ENCODE measurements at places on chromosomes 13 and 19.

DNA sequence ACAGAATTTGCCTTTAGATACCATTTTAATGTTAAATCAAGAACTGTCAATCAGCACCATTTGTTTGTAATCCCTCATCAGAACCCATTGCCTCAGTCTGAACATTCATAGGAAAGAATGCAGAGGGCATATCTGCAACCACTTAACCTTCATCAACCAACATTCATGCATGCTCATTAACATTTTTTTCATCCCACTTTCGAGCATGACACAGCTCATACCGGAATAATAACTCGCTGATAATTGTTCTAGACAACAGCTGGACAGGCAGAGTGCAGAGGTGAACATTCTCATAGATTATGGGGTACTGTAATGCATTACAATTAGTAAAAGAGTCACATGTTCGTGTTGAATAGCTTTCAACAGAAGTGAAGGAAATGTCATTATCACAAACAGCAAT lies 216.8 kb downstream of the DIAPH3 start:
- DNase-seq: no peak

DNA sequence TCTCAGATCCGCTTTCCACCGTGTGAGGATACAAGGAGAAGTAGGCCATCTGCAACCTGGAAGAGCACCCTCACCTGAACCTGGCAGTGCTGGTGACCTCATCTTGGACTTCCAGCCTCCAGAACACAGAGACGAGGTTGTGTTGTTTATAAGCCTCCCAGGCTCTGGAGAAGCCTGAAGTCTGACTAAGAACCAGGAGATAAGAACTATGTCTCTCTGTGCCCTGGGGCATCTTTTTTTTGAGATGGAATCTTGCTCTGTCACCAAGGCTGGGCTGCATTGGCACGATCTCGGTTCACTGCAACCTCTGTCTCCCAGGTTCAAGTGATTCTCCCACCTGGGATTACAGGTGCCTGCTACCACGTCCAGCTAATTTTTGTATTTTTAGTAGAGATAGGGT lies 14.5 kb downstream of the FCGBP start:
- no peak for DNase-seq

- no peak for DNase-seq
These were observed 251.2 kb upstream of the SPRY2 start for GRCh38 chr13:80591976-80592740.

- no peak for DNase-seq
These were observed 4.0 kb downstream of the SMAD9 start for GRCh38 chr13:36915896-36916640.

DNA sequence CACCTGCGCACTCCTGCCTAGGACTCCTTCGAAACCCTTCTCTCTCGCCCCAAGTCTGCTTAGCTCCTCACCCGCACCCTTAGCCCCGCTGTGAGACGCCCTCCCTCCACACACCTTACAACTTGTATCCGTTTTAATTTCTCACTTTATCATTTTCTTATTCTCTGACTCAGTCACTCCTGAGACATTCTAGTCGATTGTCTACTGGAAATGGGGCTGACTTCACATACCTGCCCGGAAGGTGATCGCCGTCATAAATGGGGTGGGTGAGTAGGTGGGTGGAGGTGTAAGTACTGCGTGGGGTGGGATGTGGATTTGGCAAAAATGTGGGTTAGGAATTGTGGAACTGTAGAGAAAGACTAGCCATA lies 714 bp downstream of the NDFIP2 start:
- DNase-seq: peak; percentile 60

GRCh38 chr13:98157188-98157587 lies 14.3 kb downstream of the FARP1 start:
- no peak for DNase-seq

DNA sequence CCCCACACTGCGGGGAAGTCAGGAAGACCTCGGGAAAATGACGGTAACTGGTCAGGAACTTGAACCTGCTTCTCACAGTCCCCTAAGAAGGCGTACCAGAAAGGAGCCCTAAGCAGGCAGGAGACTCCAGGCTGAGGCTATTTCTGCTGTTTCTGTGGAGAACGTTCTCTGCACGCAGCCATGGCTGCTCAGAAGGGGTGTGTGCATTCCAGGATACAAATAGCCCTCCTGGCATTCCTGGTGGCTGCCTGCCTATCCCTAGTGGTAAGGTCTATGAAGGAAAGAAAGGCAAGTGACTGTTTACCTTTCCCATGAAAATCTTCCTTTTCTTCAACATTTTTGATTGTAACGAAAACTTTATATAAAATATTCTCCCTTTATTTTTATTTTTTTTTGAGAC lies 2.5 kb downstream of the SGCG start:
- no peak for DNase-seq

GRCh38 chr19:9645472-9645871 lies 24.4 kb upstream of the ZNF561 start:
- DNase-seq: no peak

- no peak for DNase-seq
These were observed 254.9 kb upstream of the KLF12 start for GRCh38 chr13:74389056-74389455.

- DNase-seq: no peak
These were observed 31.9 kb downstream of the HTR2A start for GRCh38 chr13:46864941-46865340.

DNA sequence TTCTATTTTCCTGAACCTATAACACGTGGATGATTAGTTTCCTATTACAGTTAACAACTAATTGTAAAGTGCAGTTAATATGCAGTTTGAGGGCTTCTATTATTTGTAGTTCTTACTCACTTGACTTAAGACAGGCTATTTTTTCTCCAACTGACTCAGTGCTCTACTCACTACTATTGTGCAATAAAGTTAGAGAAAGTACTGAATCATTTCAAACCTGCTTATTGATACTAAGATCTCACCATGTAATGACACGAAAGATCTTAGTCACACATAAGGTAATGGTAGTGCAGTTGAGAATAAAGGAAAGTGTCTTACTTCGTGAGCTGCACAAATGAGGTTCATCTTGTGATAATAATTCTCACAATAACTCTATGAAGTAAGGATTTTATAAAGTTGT lies 22.8 kb upstream of the ITM2B start:
- DNase-seq: no peak

DNA sequence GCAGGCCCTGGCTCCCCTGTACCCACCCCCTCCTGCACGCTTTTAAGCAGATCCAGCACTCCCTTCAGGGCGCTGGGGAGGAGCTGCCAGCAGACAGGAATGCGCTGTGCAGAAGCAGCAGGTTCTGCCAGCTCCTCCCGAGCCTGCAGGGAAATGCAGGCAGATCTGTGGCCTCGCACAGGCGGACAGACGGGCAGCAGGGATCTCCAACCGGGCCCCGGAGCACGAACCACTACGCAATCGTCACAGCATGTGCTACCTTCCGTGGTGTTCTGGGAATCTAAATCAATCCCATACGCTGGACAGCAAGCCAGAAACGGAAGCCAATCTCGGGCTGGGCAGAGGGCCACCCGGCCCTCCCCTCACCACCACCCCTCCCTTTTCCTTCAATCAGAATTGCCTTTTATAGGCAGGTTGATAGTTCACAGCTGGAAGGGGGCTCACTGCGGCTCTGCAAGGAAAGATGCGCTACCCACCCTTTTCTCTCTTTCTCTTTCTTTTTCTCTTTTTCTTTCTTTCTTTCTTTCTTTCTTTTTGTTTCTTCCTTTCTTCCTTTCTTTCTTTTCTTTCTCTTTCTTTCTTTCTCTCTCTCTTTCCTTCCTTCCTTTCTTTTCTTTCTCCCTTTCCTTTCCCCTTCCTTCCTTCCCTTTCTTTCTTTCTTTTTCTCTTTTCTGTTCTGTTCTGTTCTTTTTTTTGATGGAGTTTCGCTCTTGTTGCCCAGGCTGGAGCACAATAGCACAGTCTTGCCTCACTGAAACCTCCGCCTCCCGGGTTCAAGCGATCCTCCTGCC lies 99.9 kb downstream of the GNG7 start:
- DNase-seq: no peak

GRCh38 chr19:47013041-47013517 lies 6.6 kb upstream of the NPAS1 start:
- peak; percentile 52 for DNase-seq

- no peak for DNase-seq
These were observed 2.1 kb downstream of the PCDH9 start for GRCh38 chr13:67228031-67228430.

DNA sequence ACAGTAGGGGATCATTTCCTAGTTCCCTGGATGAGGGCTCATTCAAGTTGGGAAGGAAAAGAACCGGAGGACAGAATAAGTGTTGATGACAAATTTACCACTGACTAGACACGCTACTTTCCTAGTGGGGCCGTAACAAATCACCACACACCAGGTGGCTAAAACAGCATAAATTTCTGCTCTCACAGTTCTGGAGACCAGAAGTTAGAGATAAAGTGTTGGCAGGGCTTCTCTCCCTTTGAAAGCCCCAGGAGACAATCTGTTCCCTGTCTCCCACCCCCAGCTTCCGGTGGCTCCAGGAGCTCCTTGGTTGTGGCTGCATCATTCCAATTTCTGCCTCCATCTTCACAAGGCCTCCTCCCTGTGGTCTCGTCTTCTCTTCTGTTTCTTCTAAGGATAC lies 65.4 kb upstream of the ARGLU1 start:
- no peak for DNase-seq

GRCh38 chr19:1959928-1960589 lies 19.1 kb downstream of the CSNK1G2 start:
- DNase-seq: no peak

DNA sequence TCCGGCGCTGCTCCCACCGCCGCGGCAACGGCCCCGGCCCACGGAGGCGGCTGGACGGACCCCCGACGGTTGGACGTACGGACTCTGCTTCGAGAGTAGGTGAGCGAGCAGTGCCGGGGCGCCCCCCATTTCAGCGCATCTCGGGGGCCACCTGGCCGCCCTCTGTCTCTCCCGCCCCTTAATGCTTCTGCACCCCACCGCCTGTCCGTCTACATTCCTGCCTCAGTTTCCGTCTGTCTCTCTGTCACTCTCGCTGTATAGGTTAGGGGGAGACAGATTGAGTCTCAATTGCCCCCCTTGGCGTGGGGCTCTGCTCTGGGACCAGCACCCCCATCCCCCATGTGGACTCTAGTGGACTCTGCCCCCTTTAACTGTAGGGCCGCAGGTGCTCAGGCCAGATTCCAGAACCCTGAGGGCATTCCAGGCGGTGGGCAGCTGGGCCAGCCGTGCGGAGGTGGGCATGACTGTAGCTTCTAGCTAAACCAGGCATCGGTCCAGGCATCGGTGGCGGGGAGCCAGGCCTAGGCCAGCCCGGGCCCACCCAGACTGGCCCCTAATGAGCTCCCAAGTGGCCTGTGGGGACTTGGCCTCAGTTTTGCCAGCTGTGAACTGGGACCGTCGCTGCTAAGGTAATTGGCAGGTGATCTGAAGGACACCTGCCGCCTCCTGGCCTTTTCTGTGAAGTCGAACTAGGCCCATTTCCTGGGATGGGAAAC lies 373 bp downstream of the TNFAIP8L1 start:
- DNase-seq: no peak

DNA sequence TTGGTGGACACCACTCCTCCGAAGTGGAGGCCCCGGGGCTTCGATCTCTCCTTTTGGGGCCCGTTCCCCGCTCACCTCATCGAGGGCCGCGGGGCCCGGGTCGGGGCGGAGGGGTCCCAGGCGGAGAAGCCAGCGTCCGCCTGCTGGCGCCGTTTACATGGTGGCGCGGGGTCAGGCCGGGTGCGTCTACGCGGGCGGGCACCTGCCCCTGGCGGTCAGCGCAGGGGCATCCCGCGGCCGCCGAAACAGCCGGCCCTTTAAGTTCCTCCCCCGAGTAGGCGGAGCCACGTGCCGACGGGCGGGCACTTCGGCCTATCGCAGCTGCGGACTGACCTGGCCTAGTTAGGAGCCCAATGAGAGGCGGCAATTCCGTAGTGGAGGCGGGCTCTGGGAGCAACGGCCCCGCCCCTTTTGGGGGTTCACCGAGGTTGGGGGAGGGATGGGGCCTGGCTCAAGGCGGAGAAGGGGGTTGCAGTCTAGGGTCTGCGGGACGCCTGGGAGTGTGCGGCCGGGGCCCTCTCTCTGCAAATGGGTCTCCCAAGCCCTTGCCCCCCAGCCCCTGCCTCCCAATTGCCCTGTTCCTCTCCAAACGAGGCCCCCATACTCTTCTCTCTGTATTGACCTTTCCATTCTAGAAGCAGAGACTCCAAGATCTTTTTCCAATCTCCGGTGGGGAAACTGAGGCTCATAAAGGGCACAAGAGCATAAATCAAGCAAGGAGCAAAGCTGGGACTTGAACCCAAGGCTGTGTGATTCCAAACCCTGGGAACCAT lies at the start of gene ABHD8:
ABHD8 (minus strand) TSS at position 259 of the 773 bp plus-strand sequence. CDS start 1,809 bp downstream, outside the sequence.
- peak; percentile 83 for DNase-seq

DNA sequence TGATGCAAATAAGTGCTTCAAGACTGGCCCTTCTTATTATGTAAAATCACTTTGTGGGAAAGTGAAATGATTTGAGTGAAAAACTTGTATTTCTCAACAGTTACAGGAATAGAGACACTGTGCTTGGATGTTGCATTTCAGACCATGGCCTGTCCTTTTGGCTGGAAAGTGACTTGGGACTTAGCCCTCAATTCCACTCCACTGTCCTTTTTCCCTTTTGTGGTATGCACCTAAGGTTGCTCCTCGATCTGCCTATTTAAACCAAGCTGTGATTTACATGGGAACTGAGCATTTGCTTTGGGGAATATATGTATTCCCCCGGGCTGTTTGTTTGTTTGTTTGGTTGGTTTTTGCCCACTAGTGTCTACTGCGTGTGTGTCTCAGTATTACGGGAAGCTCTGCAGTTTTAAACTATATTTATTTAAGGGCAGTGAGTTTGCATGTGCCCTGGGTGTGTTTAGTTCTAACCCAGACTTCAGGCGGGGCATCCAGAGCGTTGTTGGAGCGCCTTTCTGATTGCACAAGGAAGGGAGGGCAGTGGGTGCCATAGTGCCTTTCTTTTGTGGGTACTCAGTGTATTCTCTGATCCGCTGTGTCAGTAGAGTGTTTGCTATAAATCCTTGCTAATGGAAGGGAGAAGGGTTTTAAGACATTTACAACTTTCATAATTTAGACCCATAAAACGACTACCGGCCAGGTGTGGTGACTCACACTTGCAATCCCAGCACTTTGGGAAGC lies 18.2 kb upstream of the RNF113B start:
- DNase-seq: no peak

GRCh38 chr13:78598966-78599644 lies 4.2 kb downstream of the POU4F1 start:
- DNase-seq: no peak

DNA sequence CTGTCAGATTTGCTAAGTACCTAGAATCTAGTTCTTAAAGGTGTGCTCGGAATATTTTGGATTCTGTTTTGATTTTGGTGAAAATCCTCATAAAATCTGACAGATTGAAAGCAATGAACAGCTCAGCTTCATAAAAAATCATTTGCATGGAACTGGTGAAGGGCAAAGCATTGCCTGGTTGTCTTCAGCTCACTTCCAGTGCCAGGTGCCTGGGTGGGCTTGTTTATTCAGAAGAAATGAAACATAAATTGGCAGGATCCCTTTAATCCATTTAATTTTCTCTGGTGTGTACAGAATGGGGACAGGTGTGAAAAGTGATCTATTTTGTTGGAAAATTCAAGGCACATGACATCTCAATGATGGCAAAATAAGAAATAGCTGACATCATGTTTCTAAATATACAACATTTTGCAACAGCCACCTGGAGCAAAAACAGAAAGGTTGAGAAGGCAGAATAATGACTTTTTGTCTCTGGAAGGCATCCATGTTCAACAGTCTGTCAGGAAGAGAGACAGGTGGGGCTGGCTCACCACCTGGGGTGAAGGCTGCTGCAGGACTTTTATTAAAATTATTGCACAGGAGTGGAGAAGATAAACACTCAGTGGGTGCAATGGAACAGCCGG lies 52.2 kb downstream of the RFC3 start:
- no peak for DNase-seq

GRCh38 chr19:39995794-39996193 lies 1.1 kb upstream of the ZNF546 start:
- no peak for DNase-seq

- DNase-seq: no peak
These were observed 1.9 kb downstream of the OCEL1 start for GRCh38 chr19:17227798-17228367.
